Hematopoietic multipotent progenitor cell treated with erythropoietin and hydrocortisone succinate and interleukin-3 and kit ligand, for 8 days (in vitro differentiated cells): ENCODE measurements at places on chromosomes 5 and 9.

DNA sequence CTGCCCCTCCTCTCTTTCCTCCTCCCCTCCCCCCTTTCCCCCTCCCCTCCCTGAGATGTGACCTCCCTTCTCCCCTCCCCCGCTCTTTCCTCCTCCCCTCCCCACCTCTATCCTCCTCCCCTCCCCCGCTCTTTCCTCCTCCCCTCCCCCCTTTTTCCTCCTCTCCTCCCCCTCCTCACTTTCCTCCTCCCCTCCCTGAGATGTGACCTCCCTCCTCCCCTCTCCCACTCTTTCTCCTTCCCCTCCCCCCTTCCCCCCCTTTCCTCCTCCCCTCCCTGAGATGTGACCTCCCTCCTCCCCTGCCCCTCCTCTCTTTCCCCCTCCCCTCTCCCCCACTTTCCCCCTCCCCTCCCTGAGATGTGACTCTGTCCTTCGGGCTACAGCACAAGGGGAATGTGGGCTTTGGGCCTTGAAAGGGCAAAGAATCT, 169.8 kb downstream of the COL23A1 start:
- DNase-seq = no peak

DNA sequence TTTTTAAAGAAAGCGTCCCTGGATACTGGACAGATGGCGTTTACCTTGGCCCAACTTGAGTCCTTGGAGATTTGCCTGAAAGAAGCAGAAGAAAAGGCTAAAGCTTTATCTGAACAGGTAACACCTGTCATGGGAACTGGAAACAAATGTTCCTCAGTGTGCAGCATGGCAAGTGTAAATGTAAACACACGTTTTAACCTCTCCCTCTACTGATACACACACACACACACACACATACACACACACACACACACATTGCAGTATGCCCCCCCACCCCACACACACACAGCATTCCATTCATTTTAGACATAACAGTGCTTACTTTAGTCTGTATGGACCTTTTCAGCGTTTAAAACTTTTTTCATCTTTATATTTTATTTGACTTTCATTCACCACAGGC, 51.1 kb downstream of the CCDC192 start:
- no peak for DNase-seq

DNA sequence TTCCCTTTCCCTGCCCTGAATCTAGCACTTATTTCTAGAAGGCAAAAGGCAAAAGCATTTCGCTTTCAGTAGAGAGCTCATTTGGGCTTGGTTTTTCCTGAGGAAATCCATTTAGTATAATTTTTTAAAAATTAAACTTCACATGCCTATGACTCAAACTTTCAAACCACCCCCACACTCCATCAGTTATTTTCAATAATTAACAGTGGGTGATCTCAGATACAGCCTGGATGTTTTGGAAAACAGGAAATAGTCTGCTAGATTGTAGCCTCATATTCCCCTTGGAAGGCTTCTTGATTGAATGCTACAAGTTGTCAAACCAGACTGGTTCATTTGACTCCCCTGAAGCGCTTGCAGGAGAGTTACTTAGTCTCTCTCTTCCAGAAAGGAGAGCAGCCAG, 40.6 kb downstream of the SEMA5A start:
- DNase-seq = no peak

GRCh38 chr5:43730832-43731342, 127.9 kb downstream of the NNT start:
- DNase-seq = no peak

- DNase-seq = no peak
Measured at GRCh38 chr9:120292606-120293005, 287.4 kb downstream of the CDK5RAP2 start.

DNA sequence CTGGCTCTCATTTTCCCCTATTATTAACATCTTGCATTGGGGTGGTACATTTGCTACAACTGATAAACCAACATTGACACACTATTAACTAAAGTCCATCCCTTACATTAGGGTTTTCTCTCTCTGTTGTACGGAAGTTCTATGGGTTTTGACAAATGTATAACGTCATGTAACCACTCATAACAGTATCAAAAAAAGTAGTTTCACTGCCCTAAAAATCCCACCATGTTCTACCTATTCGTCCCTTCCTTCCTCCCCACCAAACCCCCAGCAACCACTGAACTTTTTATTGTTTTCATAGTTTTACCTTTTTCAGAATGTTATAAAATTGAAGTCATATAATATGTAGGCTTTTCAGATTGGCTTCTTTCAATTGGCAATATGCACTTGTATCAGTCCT, 40.1 kb downstream of the MLLT3 start:
- DNase-seq = no peak

DNA sequence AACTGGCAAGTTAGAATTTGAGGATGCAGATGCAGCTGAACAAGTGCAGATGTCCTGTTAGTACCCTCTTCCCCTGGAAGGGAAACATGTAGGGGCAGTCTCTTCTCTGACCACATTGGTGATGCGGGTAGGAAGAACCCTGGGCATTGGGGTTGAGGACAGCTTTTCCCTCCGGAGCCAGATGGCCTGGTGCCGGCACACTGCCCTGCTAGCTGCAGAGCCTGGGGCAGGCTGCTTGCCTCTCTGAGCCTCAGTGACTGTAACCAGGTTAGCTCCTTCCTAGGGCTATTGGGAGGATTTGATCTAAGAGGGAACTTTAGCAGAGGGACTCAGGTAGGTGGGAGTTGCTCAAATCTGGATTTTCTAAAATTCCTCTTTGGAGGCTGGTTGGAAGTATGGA, 148.4 kb downstream of the HSPA4 start:
- no peak for DNase-seq

GRCh38 chr9:136926154-136926704, 18.3 kb downstream of the FBXW5 start:
- DNase-seq = no peak
